ENCODE measurements at places on chromosomes 4 and X.

DNA sequence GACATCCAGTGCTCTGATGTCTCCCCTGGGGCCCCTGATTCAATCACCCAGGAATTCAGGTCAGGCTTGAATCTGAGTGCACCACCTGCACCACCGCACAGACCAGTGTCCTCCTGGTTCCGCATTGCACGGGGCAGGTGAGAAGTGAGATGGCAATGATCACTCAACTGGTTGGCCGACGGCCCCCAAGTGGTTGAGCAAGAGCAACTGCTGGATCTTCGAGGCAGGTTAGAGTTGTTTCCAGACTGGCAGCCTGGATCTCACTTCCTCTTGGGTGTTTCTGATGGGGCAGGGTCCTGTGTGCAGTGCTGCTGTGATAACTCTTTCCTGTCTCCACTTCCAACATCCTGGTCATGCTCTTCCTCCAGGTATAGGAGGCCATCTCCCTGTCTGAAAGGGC, 50.4 kb downstream of the C4orf50 start:
- DNase-seq = no peak

- no peak for DNase-seq
Measured at GRCh38 chrX:25028726-25029125, 13.0 kb upstream of the ARX start.

DNA sequence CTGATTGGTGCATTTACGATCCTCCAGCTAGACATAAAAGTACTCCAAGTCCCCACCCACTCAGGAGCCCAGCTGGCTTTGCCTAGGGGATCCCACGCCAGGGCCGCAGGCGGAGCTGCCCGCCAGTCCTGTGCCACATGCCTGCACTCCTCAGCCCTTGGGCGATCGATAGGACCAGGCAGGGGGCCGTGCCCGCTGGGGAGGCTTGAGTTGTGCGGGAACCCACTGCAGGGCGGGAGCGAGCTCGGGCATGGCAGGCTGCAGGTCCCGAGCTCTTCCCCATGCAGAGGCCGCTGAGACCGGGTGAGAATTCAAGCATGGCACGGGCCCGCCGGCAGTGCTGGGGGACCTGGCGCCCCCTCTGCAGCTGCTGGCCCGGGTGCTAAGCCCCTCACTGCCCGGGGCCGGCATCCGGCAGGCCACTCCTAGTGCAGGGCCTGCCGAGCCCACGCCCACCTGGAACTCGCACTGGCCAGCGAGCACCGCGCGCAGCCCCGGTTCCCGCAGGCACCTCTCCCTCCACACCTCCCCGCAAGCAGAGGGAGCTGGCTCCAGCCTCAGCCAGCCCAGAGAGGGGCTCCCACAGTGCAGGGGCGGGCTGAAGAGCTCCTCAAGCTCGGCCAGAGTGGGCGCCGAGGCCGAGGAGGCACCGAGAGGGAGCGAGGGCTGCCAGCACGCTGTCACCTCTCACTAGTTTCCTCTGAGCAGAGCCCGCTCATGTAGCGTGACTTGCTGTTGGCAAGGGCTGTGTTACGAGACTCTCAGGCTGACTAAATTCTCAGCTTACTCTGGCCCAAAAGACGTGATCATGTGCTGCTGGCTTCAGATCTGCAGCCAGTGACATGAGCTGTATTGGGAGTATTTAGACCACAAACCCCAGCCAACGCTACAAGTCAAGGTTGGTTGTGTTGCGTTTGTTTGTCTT, 87.5 kb downstream of the TRAPPC11 start:
- no peak for DNase-seq

DNA sequence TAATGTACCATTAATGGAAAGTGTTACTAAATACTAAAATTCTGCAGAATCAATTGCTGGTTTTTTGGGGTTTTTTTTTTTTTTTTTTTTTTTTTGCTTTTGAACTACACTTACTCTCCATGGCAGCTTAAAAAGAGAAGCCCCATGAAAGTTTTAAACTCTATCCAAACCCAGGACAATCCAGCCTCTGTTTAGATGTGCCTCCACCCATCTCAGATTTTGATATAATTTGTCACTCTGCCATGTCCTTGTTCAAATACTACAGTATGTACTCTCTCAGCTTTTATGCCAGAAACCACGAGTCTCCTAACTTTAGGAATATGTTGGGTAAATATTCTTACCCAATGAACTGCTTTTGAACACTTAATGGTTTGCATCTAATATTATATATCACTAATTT, 84.2 kb downstream of the COL25A1 start:
- no peak for DNase-seq

DNA sequence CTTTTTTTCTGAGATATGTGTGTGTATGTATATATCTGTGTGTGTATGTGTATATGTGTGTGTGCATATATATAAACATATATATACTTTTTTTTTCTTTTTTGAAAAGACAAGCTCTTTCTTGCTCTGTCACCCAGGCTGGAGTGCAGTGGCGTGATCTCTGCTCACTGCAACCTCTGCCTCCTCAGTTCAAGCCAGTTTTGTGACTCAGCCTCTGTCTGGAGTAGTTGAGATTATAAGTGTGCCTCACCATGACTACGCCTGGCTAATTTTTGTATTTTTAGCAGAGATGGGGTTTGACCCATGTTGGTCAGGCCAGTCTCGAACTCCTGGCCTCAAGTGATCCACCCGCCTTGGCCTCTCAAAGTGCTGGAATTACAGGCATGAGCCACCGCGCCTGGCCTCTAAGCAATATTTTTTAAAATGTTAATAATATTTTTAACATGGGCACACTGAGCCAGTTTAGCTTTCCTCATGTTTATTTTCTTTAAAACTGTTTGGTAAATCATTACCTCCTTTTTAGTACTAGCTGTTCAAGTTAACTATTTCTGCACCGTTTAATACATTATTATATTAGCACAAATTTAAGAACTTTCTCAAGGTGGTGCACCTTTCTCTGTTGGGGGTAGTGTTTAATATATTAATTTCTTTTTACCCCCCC, 33.3 kb downstream of the BBS12 start:
- no peak for DNase-seq

- DNase-seq = no peak
Measured at GRCh38 chrX:147170993-147171392, 356.4 kb upstream of the CXorf51A start.

- DNase-seq = no peak
Measured at GRCh38 chrX:103467887-103468286, 51.4 kb downstream of the RAB40A start.

GRCh38 chr4:173499658-173500535, 30.1 kb downstream of the HAND2 start:
- no peak for DNase-seq

DNA sequence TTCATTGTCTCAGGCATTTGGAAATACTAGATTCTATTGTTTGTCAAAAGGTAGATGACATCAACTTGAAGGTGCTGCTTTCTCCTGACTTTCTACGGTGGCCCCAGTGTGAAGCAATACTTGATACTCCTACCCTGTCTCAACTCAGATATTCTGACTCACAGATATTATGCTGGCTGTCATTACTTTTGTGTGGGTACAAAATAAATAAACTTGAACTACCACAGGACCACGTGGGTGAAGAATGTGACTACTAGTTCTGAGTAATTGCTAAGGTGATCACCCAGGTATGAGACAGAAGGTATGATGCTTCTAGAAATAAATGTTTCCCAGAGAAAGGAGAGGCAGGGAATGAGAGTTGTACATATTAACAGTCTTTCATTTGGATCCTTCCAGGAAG, 275.3 kb upstream of the SPOCK3 start:
- no peak for DNase-seq

- DNase-seq = no peak
Measured at GRCh38 chr4:21649391-21650090, 299.0 kb downstream of the KCNIP4 start.

- DNase-seq = no peak
Measured at GRCh38 chr4:2818351-2818939, 25.2 kb upstream of the ADD1 start.

All from hippocampal formation (tissue), 2 donors.